Kidney capillary endothelial cell (primary cell): ENCODE measurements at places on chromosomes 2 and 18.

GRCh38 chr2:45814951-45815621, 163.6 kb downstream of the PRKCE start:
- no peak for DNase-seq

DNA sequence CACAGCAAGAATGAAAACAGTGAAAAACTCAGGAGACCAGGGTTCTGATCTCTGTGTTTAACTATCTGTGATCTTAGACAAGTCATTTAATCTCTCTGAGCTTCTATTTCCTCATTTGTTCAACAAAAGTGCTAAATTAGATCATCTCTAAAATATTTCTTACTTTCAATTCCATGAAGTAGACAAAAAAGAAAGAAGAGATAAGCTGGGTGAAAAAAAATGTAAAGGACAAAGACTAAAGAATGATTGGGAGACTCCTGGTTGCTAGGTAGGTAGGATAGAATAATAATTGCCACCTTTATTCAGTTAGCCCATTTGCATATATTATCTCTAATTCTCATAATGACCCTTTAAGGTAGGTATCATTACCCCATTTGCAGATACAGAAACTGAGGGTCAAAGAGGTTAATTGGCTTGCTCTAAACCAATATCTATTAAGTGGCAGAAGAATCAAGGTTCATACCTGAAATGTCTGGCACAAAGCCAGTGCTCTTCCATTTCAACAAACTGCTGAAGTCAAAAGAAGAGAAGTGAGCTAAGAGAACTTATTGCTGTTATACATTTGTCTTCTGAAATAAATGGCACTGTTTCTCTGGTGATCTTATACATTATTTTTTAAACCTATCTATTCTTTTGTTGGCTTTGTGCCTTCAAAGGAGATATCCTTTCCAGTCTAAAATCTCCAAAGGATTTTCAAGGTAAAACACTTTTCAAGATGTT, 141.7 kb downstream of the OTX1 start:
- no peak for DNase-seq

DNA sequence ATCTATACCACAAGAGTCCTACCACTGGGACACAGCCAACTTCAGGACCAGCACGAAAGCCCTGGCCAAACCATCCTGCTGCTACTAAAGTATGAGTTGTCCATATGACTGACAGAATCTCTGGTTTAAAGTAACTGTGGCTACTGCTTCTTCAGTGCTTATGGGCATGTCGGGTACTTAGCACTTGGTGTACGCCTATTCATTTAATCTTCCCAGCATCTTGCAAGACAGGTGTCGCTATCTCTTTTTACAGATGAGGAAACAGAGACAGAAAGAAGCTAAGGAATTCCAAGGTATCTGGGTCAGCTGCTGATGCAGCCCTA, 203.4 kb upstream of the ID2 start:
- no peak for DNase-seq

GRCh38 chr18:79643054-79643984, 36.3 kb upstream of the CTDP1 start:
- DNase-seq = no peak

DNA sequence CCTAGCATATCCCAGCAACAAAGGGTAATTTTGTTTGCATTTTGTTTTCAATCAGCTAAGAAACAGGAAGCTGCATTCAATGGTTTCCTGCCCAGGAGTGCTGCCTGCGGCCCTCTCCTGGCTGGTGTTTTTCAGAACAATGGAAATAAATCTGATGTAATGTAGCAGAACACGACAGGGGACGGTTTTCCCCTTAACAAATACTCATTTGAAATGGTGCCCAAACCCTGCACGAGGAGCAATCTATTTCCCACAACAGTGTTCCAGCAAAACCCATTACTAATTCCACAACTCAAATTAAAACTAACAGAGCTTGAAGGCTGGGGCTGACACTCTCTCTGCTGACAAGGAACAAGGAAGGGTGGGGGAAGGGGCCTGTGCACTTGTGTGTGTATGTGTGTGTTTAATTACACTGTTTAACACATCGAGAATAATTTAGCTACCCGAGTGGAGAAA, 8.7 kb downstream of the CAPN13 start:
- peak; percentile 30 for DNase-seq

- no peak for DNase-seq
Observed at GRCh38 chr2:16727256-16727655, 61.6 kb upstream of the CYRIA start.

DNA sequence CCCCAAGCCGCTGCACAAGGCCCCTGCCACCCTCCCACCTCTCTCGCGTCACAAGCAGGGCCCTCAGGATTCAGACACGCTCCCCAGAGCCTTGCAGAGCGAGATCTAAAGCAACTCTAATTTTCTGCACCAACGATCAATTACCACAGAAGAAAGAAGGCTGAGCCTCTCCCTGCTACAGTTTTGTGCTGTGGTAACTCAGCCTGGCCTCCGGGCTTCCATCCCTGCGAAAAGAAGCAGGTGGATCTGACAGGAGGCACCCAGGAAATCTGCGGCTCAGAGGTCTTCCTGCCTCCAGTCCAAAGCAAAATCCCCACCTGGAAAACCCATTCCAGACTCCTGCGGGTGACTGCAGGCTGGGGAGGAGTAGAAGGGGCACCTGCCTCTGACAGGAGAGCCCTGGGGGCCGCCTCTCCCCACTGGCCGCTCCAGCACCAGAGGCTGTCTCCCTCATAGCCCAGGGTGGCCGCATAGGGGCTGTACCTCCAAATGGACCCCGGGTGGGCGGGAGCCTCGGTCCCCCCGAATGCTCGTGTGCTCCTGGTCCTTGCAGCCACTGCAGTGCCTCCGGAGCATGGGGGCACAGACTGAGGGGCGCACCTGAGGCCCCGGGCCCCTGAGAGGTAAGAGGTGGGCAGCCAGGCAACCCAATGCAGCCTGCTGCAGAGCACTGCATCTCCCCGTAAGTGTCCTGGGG, 31.0 kb downstream of the PXDN start:
- no peak for DNase-seq

DNA sequence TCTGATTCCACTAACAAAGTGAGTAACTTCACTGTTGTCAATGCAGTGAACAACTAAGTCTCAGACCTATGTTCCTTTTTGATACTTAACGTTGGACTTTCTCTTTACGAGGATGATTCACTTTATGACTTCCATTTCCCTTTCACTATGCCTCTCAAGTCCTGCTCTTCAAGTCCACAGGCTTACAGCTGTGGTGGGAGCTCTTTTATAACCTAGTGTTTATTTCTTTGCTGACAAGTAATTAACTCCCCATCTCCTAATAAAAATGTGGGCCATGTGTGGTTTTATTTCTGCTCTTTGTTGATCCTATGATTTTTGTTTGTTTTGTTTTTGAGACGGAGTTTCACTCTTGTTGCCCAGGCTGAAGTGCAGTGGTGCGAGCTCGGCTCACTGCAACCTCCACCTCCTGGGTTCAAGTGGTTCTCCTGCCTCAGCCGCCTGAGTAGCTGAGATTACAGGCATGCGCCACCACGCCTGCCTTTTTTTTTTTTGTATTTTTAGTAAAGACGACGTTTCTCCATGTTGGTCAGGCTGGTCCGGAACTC, 142.1 kb downstream of the USP34 start:
- peak; percentile 16 for DNase-seq

GRCh38 chr18:12086249-12086648, 7.4 kb upstream of the ANKRD62 start:
- no peak for DNase-seq

GRCh38 chr18:79556829-79557585, 122.6 kb upstream of the CTDP1 start:
- DNase-seq = no peak

- DNase-seq = no peak
Observed at GRCh38 chr2:151280271-151280670, 9.2 kb downstream of the NMI start.

DNA sequence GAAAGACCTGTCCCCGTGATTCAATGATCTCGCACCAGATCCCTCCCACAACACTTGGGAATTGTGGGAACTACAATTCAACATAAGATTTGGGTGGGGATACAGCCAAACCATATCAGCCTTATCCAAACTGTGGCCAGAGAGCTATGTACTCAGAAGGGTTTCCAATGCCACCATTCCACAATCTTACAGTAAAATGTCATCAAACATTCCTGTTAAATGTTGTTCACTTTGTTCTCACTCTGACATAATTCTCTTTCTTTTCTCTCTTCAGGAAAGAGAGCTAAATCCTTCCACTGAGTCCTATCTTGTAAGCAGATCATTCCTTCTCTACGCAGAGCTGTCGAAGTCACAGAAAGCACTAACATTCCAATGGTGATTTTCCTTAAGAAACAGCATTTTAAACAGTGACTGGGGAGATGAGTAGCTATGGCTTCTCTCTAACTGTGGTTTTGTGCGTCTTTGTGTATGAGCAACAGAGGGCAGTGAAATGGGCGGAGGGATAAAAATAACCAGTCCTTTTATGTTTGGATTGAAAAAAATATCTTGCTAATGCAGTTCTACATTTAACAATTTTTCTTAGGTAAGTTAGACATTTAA, 684.7 kb downstream of the EPHA4 start:
- no peak for DNase-seq

- no peak for DNase-seq
Observed at GRCh38 chr2:196249860-196250259, 78.5 kb upstream of the STK17B start.

GRCh38 chr2:62344472-62344871, 148.6 kb downstream of the B3GNT2 start:
- DNase-seq = no peak

GRCh38 chr2:168424112-168424951, 31.7 kb upstream of the CERS6 start:
- no peak for DNase-seq

GRCh38 chr2:136248242-136248641, 130.3 kb upstream of the CXCR4 start:
- peak; percentile 69 for DNase-seq
